ENCODE measurements at places on chromosomes 2 and 18.

- no peak for DNase-seq
Observed at GRCh38 chr2:144456680-144457079, 63.2 kb downstream of the ZEB2 start.

GRCh38 chr2:172409042-172409441, 18.3 kb upstream of the ITGA6 start:
- DNase-seq: no peak

GRCh38 chr18:10522574-10522973, 3.3 kb upstream of the NAPG start:
- DNase-seq: no peak

GRCh38 chr2:7609974-7610373, 692.8 kb downstream of the RNF144A start:
- no peak for DNase-seq

GRCh38 chr2:10016001-10016801, 27.1 kb upstream of the KLF11 start:
- DNase-seq: no peak

- no peak for DNase-seq
Observed at GRCh38 chr18:22448238-22448637, 30.5 kb upstream of the CTAGE1 start.

- DNase-seq: no peak
Observed at GRCh38 chr18:6323319-6323889, 91.3 kb downstream of the L3MBTL4 start.

GRCh38 chr18:62458346-62458745, 64.5 kb upstream of the ZCCHC2 start:
- DNase-seq: no peak

GRCh38 chr2:195570329-195570728, 86.7 kb upstream of the SLC39A10 start:
- DNase-seq: no peak

GRCh38 chr2:45683292-45683691, 31.8 kb downstream of the PRKCE start:
- no peak for DNase-seq

- DNase-seq: no peak
Observed at GRCh38 chr2:2758793-2759367, 427.8 kb upstream of the MYT1L start.

DNA sequence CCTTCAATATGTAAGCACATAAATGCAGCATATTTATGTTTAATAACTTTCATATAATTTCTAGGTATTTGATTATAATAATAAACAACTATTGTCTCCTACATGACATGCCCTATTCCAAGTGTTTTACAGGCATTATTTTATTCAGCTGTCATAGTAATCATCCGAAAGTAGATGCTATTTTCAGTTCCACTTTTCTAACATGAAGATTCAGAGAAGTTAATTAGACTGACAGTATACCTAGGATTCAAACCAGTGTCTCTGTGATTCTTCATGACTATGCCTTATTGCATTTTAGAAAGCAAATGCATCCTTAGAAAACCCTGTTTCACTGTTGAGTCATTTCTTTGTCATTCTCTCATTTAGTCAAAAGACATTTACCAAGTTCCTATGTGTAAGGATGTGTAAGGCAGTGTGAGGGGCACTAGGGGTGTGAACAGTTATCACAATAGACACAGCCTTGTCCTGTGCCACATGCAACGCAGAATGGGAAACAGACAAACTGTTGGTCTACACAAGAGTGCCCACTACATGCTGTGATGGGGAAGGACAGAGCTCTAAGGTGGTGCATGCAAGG, 79.8 kb downstream of the DTNA start:
- no peak for DNase-seq

- DNase-seq: no peak
Observed at GRCh38 chr2:223648755-223649154, 46.6 kb upstream of the SCG2 start.

GRCh38 chr2:199772035-199772976, 78.7 kb downstream of the FTCDNL1 start:
- DNase-seq: no peak

GRCh38 chr2:168157926-168158325, 89.5 kb downstream of the STK39 start:
- DNase-seq: no peak

GRCh38 chr2:138814123-138814898, 34.1 kb upstream of the NXPH2 start:
- DNase-seq: no peak

GRCh38 chr2:233358335-233358734, 4.0 kb downstream of the DGKD start:
- no peak for DNase-seq

DNA sequence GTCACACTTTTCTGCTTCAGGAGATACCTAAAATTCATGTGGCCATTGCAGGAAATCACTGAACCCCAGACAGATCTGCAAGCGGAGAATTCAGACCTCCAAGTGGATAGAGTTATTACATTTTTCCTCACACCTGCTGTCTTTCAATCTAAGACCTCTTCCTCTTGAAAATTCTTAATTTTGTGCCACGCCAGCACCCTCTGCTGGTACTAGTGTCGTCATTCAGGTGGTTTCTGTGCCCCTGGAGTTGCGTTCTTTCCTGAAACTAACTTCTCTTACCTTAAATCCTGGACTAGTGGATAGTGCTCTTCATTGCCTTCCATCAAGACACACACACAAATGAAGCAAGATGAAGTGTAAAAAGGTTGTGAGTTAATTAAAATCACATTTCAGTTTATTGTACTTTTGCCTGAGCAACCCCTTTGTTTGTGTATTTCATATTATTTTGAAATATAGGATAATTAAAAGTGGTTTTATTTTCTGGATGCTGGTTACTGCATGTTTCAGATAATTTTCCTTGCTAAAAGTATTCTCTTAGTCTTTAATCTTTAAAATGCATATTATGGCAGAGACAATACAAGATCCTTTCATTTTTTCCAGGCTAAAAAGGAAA, 1.6 kb upstream of the DNER start:
- no peak for DNase-seq

- no peak for DNase-seq
Observed at GRCh38 chr18:5464251-5464650, 79.5 kb downstream of the EPB41L3 start.

- no peak for DNase-seq
Observed at GRCh38 chr2:239395524-239395923, 5.3 kb downstream of the HDAC4 start.

- DNase-seq: no peak
Observed at GRCh38 chr2:241160318-241160717, 10.1 kb downstream of the PPP1R7 start.

GRCh38 chr2:119424284-119425118, 7.2 kb upstream of the TMEM37 start:
- no peak for DNase-seq

DNA sequence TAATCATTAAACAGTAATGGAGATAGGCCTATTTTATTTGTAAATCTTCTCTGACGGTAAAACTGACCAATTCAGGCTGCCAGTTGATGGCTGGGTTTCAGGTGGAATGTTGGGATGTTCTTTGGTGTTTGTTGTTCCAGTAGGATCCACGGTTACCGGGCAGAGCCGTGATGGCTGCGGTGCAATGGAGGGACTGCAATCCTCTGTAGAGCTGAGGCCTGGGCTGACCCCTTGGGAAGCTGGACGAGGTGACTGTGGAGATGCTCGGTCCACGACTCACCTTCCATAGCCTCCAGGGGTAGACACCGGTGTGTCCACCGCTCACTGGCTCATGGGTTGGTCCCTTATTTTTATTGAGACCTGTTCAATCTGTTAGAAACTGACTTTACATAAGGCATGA, 42.5 kb downstream of the ZNF519 start:
- no peak for DNase-seq

DNA sequence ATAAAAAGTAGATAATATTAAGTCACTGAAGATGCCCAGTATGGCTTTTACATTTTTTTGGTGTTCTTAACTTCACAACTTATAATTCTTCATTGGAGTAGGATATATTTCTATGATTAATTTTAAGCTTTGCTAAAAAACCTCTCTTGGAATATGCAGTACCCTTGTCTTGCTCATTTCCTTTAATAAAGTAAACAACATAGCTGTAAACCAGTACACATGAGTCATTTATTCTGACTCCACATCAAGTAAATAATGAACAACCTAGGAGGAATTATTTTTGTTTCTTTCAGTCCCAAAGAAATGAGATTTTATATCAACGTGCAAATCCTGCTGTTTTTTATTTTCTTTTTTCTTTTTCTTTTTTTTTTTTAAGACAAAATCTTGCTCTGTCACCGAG, 869.1 kb downstream of the CNTNAP5 start:
- DNase-seq: no peak

DNA sequence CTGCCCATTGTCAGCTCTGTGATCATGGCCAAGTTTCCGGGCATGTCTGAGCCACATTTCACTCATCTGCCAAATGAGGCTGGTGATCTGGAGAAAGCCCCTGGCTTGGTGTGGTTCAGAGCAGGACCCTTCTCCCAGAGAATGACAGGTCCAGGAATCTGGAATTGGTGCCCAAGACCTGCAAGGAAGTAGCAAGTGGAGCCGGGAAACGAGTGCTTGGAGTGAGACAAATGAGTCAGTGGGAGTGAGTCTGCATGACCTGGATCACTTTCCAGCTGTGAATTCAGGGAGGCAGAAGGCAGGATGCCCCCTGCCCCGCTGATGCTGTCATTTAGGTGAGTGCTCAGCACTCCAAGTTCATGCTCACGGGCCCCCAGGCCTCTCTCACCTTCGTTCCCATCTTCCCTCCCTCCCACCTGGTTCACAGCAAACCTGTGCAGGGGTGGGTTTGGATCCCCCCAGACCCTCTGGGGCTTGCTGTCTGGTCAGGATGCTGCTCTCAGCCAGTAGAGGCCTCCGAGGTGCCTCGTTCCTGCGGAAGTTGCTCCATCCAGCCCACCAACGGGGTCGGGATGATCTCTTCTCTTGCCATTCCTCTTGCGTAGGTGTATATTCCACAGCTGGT, 104.4 kb downstream of the INHBB start:
- DNase-seq: no peak

GRCh38 chr18:35215026-35215425, 25.8 kb upstream of the ZNF397 start:
- no peak for DNase-seq

GRCh38 chr2:147027436-147027835, 817.4 kb upstream of the ACVR2A start:
- DNase-seq: no peak

DNA sequence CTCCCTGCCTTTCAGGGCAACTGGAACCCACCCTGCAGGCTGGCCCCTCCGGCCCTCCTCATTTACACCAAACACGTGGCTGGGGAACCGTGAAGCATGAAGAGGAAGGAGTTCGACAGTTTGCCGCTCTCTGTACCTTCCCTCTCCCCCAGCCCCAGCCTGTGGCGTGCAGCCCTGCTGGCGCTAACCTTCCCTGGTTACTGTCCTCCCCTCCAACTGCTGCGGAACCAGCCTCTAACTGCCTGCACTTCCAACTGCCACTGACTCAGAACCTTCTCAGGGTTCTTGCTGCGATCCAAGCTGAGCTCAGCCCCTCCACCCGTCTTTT, 19.2 kb upstream of the GNAL start:
- DNase-seq: no peak

GRCh38 chr2:69375494-69376353, 11.3 kb downstream of the GFPT1 start:
- no peak for DNase-seq

DNA sequence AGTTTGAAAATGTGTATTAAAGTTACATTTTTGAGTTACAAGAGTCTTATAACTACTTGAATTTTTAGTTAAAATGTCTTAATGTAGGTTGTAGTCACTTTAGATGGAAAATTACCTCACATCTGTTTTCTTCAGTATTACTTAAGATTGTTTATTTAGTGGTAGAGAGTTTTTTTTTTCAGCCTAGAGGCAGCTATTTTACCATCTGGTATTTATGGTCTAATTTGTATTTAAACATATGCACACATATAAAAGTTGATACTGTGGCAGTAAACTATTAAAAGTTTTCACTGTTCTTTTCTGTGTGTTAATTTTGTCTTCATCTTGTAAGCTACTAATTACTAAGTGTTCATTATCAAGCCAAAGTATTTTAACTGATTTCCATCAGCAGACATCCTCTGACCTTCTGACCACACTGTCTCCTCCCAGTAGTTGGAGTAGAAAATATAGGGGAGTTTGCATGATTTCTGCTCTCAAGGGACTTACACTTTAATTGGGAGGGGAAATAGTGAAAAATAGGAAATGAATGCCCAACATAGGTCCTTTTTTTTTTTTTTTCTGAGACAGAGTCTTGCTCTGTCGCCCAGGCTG, 4.3 kb downstream of the PMAIP1 start:
- DNase-seq: no peak

- no peak for DNase-seq
Observed at GRCh38 chr18:68509902-68510301, 205.0 kb downstream of the TMX3 start.

- DNase-seq: no peak
Observed at GRCh38 chr2:237287872-237288271, 126.1 kb downstream of the COL6A3 start.

DNA sequence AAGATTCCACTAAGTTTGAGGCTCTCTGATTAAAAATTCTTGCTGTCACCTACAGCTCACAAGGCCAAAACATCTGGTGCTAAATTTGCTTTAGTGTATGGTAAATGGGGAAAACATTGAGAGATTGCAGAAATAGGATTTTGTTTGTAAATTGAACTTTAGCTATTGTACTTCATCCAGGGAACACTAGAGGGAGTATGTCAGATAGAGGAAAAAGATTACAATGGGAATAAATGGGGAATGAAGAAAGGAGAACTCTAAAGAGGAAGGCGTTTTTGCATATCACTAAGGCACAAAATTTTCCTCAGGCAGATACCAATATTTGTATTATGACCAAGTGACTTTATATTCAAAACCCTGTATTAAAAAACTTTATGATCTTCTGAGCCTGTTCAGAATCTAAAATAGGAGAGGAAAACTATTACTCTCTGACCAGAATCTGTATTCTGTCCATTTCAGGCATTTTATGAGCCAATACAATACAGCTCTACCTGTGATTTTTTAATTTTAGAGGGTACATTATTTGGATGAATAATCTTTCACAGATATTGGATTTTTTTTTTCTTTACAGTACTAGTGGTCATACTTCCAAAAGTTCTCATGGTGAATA, 52.3 kb upstream of the ITGB6 start:
- no peak for DNase-seq

DNA sequence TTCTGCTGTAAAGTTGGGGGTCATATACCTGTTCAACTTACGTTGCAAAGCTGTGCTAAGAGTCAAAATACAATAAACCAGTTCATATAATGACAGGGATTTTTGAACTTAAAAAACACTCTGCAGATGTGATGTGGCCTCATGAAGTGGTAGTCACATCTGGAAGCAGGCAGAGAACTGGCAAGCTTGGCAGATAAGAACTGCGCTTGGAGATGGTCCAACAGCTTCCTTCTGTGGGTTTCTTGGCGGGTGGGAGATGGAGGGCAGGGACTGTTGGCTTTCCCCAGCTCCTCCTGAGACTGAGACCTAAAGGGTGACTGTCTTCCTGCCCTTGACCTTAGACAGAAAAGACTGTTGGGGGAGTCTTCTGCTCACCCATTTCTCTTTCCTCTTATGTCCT, 140.4 kb downstream of the CTIF start:
- no peak for DNase-seq

- DNase-seq: no peak
Observed at GRCh38 chr18:28127763-28128658, 48.9 kb downstream of the CDH2 start.

- no peak for DNase-seq
Observed at GRCh38 chr2:168495524-168495923, 39.5 kb downstream of the CERS6 start.

- no peak for DNase-seq
Observed at GRCh38 chr2:113053666-113054065, 999 bp upstream of the IL36B start.

- DNase-seq: no peak
Observed at GRCh38 chr2:229780856-229781773, 66.8 kb upstream of the DNER start.

Measured in stimulated activated CD8-positive, alpha-beta memory T cell treated with anti-CD3 and anti-CD28 coated beads, Interleukin-4, amount 100 ng/mL, for 1 hour (primary cell).